Myocyte (in vitro differentiated cells): ENCODE measurements at places on chromosomes 7 and 10.

- DNase-seq, result no peak
Observed at GRCh38 chr10:131244836-131245235, 66.7 kb downstream of the TCERG1L start.

DNA sequence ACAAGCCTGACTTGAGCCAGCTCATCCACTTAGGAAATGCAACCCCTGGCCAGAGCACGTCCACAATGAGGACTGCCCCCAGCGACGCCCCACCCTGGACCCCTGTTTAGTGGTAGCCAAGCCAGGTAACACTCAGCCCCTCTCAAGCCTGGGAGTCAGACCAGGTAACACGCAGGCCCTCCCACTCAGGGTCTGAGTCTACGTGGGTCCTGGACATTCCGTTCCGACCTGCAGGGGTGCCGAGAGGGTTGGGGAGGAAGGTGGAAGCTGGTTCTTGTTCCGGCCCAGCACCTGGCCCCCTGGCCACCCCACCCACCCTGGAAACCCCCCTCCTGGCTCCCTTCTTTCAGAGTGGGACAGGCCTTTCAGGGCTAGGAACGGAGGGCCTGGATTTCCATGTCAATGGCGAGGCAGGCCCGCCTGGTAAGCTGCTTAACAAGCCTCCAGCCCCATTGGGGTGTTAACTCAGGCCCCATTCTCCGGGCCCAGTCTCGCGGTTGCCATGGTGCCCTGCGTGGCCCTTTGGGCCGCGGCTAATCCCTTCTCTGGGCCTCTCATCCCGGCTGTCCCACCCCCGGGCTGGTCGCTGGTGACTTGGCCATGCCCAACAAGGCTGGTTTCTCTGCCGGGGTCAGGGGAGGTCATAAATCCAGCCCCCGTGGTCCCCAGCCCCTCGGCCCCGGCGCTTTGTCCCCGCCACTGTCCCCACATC is 19.7 kb upstream of the LFNG start:
- no peak for DNase-seq

- peak; percentile 52 for DNase-seq
Observed at GRCh38 chr7:117750612-117751563, 122.4 kb downstream of the CTTNBP2 start.

- no peak for DNase-seq
Observed at GRCh38 chr7:107002529-107002998, 41.9 kb upstream of the PRKAR2B start.

DNA sequence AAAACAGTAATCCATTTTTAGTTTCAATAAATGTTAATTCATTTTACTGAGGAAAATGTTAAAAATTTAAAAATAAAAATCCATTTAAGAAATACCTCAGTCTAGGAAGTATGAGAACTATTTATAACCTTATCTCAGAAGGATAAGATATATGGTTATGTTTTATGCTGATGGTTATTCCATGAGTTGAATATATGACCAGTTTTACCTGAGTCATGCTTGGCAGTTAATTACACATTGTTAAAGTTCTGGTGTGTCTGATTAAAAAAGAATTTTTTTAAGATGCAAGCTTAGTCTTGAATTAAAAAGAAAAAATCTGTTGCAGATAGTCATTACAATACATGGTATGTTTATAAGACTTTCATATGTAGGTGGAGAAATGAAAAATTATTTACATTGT is 191.7 kb downstream of the ARL4A start:
- DNase-seq, result no peak

GRCh38 chr7:27108390-27109127 is 6.1 kb upstream of the HOXA2 start:
- no peak for DNase-seq
